Forelimb muscle (tissue), 1 donor: ENCODE measurements at places on chromosomes 16 and 17.

GRCh38 chr17:82977606-82978005 lies 101.8 kb upstream of the METRNL start:
- DNase-seq, result no peak

GRCh38 chr17:45364531-45365390 lies 47.9 kb upstream of the MAP3K14 start:
- DNase-seq, result no peak

DNA sequence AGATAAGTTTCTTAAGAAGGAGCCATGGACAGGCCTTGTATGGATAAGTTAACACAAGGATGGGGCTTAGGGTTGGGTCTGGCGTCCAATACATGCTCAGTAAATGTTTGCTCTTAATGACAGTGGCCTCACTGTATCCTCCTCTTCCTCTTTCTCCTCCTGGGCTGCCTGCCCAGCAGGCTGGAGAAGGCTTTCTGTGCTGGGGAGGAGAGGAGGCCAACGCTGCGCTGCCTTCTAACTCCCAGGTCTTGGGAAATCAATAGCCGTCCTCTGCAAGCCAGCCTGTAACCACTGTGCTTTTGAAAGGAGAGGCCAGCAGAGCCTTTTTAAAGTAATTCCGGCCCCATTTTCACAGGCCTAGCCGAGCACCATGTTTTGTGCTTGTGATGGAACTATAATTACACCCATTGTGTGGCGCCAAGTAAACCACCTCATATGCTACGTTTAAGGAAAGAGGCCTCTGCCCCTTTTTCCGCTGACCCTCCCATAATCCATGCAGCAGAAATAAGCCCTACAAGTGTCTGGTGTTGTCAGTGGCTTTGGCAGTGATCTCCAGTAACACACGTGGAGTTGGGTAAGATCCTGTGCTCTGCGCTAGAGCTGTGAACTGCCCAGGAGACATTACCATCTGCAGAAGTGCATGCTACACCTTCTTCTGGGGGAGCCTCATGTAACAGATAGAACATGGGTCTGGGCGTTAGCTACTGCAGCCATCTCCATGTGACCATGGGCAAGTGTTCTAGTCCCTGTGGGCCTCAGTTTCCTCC lies 368.2 kb downstream of the SNX29 start:
- DNase-seq, result no peak

DNA sequence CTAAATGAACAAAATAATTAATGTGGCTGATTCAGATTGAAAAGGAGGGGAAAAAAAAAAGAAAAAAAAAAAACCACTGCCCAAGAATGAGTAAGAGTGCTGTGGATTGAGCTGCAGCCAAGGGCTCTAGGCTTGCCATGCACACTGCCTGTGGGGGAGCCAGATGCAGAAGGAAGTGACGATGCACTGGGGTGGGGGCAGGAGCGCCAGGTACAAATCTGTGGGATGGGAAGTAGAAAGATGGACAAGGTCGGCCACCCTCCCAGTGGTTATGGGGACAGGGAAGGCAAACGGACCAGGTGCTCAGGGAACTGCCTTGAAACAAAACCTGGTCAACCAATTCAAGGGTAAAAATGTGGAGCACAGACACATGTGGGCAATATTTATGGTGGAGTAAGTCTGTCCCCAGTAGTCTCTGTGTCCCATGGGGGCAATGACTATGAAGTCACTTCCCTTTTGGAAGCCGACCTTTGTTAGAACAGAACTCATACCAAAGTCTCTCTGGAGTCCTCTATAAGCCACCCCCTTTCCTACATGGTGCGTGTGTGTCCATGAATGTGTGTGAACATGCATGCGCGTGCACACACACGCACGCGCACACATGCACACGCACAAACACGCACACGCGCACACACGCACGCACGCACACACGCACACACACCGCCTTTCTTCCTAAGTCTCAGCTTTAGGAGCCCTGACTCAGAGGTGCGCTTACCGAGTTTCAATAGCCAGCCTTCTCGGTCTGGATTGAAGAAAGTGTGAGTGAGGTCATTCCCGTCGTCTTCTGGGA lies 84.3 kb downstream of the CYTH1 start:
- no peak for DNase-seq

- no peak for DNase-seq
These were observed 1.3 kb upstream of the KCTD13 start for GRCh38 chr16:29927070-29927905.

DNA sequence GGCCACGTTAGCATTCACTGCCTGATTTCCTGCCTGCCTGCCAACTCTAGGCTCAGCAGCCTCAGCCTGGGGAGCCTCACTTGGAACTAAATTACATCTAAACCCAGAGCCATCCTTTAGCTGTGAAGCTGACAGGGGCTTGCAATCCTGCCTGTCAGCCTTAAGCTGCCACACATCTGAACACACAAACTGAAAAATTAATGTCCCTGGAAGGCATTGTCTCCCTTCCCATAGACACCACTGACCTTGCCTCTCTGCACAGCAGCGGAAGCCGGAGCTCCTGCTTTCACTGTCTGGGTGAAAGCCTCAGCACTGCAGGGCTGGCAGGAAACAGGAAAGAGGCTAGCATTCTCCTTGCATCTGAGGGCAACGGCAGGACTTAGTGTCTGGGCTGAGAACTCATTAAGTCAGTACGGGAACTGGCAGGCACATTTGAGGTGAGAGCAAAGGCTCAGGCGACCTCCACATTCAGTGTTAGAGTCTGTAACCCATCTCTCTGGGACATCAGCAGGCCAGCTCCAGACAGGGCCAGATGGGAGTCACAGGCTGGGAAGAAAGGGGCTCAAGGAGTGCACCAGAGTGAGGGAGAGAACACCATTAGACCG lies 452.4 kb upstream of the C16orf82 start:
- DNase-seq, result no peak
